ENCODE measurements at places on chromosomes 7 and 10. TPM values are rescaled to one million over a fixed set of nuclear protein-coding genes. Genes with fewer than 3 reads are reported as not detected.

Gene FEZF1
- total RNA-seq: not detected

Gene CUEDC2
- total RNA-seq: 30.8 TPM

Gene ELOVL3
- not detected for total RNA-seq

Gene LGI1
- total RNA-seq: not detected

Gene PPP1R3C
- 0.09 TPM for total RNA-seq

Gene FFAR4
- total RNA-seq: not detected

Gene CUL2
- 26.9 TPM for total RNA-seq

Gene BBIP1
- total RNA-seq: 21.0 TPM

Gene PLPP4
- total RNA-seq: not detected

Gene RPP38
- 11.9 TPM for total RNA-seq

Gene PANK1
- 2.4 TPM for total RNA-seq

Gene AGAP9
- 1.5 TPM for total RNA-seq

Gene GIGYF1
- total RNA-seq: 16.0 TPM

Gene CCDC172
- not detected for total RNA-seq

Gene VSTM4
- total RNA-seq: 0.65 TPM

Gene PALD1
- total RNA-seq: 109 TPM

Gene OR2A1
- total RNA-seq: not detected

Gene PGAM2
- total RNA-seq: not detected

Gene SEC61G
- total RNA-seq: 180 TPM

Gene IFIT2
- 8.9 TPM for total RNA-seq

Gene SH2B2
- 0.52 TPM for total RNA-seq

Gene LIPK
- not detected for total RNA-seq

Gene CEP55
- total RNA-seq: 6.4 TPM

Gene STAG3
- 0.60 TPM for total RNA-seq

Gene ABHD11
- total RNA-seq: 5.4 TPM

Gene SEMA3A
- 135 TPM for total RNA-seq

Gene RHBDD2
- 13.9 TPM for total RNA-seq

Gene PPP1R17
- not detected for total RNA-seq
